ENCODE measurements at places on chromosomes 16 and 17. TPM values are rescaled to one million over a fixed set of nuclear protein-coding genes. Genes with fewer than 3 reads are reported as not detected.

The SPATA32 gene
- not detected for total RNA-seq

DNA sequence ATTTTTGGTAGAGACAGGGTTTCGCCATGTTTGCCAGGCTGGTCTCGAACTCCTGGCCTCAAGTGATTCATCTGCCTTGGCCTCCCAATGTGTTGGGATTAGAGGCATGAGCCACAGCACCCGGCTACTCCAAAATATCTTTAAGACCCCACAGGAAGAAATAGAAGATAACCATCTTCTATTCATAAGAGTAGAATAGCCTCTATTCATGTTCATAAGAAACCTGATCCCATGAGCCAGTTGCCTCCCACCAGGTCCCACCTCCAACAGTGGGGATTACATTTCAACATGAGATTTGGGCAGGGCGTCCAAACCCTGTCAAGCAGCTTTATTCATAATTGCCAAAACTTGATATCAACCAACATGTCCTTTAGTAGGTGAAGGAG is 13.9 kb upstream of the TMC7 start:
- no peaks in the 10 kb centered on the region for H3K4me1 ChIP-seq
- no peak for DNase-seq
- H3K27ac ChIP-seq: no peak overlapping the region
- H3K27me3 ChIP-seq: no peaks in the 10 kb centered on the region
- no peak overlapping the region for H3K4me3 ChIP-seq

DNA sequence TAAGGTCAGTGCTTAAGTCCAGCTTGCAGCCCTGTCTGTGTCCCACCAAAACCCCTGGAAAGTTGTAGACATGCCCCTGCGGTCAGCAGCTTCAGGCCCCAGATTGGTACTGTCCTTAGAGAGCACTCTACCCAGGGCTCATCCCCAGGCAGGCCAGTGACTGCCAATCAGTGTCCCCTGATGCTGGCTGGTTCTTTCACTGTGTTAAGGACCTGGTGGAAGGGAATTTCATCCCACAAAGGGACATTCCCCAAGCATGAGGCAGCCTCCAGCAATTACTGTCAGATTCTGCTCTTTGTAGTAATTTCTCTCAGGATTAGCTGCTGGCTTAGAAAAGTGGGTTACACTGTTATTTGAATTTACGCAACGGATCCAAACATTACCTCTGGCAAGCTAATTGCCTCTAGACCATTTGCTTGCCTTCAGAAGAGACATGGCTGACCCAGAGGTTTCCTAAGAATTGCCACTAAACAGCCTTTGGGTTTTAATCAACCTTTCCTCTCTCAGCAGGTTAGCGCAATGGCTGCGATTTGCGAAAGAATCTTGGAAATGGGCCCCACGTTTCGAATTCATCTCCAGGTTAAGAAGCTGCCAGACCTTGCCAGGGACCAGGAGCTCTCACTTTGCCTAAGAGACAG is 5.9 kb downstream of the IRX6 start:
- H3K27ac ChIP-seq: no peak overlapping the region
- no peak for DNase-seq
- H3K27me3 ChIP-seq: peaks cover 54% of the 10 kb centered on the region
- H3K4me1 ChIP-seq: no peaks in the 10 kb centered on the region
- H3K4me3 ChIP-seq: no peak overlapping the region

DNA sequence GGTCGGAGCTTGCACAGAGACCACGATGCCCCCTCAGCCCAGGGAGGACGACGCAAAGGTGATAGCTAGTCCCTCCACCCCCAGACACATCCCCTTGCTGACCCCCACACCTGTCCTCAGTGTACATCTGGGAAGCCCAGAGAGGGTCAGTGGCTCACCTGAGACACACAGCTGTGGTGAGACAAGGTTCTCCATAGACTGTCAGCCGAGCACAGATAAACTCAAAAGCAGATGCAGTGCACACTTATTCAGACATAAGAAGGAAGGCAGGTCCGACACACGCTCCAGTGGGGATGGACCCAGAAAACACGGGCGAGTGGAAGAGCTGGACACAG is 19.6 kb downstream of the CBFA2T3 start:
- H3K27me3 ChIP-seq: no peaks in the 10 kb centered on the region
- no peaks in the 10 kb centered on the region for H3K4me1 ChIP-seq
- DNase-seq: no peak

DNA sequence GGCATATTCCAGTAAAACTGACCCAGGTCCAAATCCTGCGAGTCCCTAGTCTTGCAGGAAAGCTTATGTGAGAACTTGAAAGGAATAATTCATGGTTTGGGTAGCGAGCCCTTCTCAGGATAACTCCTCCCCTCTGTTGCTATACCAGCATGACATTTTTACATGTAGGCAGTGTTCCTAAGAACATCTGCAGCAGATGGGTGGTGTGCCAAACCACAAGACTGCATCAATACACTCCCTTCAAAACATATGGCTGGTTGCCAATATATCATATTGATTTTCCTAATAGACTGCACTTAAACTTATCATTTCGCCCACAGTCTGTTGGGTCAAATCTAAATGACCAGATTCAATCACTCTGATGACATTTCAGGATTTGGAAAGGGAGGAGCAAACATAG is 19.9 kb downstream of the PSME3IP1 start:
- no peak overlapping the region for H3K27ac ChIP-seq
- H3K36me3 ChIP-seq: peaks cover 9% of the 10 kb centered on the region
- no peak overlapping the region for H3K4me3 ChIP-seq
- no peaks in the 10 kb centered on the region for H3K27me3 ChIP-seq
